ENCODE measurements at places on chromosomes 16 and 17.

GRCh38 chr16:70726892-70727361, 41.1 kb upstream of the MTSS2 start:
- peaks cover 3% of the 10 kb centered on the region for H3K36me3 ChIP-seq
- peak; percentile 68 for DNase-seq

DNA sequence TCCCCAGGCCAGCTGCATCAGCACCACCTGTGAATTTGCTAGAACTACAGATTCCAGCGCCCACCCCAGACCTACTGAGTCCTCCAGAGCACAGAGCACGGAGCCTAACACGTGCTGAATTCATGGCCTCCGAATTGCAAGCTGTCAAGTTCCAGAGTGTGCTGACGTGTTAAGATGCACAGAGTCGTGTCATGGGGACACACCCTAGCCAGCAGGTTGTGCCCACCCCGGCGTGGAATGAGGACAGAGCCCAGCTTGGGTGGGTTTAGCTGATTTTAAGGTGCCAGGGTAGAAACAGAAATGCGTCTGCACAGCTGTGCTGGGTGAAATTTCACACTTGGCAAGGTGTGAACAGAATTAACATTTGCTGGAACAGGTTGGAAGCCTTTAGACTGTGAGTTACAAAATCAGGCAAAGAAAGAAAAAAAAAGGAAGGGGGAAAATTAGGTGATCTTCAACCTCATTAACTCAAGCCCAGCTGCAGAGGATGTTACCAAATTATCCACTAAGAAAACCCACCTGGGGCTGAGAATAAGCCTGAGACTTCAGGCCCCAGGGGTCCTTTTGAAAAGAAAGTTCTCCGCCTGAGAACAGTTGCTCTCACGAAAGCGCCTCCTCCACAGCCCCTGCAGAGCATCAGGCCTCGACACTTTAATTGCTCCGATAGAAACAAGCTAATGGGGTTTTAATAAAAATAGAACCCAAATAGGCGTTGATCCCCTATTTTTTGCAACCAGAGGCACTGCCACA, 27.1 kb downstream of the GINS3 start:
- no peak for DNase-seq
- no peaks in the 10 kb centered on the region for H3K27me3 ChIP-seq
- H3K27ac ChIP-seq, result peak overlapping the region; percentile 83
- no peak overlapping the region for H3K4me3 ChIP-seq
- H3K36me3 ChIP-seq, result no peaks in the 10 kb centered on the region
- peaks cover 28% of the 10 kb centered on the region for H3K4me1 ChIP-seq

DNA sequence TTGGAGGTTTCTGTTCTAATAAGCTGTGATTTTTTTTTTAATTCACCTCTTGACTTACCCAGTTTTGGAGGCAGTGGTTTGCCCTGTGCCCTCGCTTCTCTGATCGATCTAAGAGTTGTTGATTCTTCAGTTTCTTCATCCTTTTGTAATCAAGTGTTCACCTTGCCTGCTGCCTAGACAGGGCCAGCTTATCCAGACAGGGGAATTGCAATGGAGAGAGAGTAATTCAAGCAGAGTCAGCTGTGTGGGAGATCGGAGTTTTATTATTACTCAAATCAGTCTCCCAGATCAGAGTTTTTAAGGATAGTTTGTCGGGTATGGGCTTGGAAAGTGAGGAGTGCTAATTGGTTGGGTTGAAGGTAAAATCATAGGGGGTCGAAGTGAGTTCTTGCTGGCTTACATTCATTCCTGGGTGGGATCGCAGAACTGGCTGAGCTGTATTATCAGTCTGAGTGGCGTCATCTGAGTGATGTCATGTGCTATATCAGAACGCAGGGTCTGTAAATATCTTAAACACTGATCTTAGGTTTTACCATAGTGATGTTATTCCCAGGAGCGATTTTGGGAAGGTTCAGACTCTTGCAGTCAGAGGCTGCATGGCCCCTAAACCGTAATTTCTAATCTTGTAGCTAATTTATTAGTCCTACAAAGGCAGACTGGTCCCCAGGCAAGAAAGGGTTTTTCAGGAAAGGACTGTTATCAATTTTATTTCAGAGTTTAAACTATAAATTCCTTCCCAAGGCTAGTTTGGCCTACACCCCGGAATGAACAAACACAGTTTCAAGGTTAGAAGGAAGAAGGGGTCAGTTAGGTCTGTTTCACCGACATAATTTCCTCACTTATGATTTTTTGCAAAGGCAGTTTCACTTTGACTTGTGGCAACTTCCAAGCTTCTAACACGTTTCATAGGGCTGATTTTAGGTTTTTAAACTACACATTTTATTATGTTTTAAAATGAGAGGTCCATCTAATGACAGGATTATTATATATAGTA, 21.5 kb upstream of the KCNJ16 start:
- H3K4me3 ChIP-seq, result no peak overlapping the region
- DNase-seq, result no peak
- H3K4me1 ChIP-seq, result no peaks in the 10 kb centered on the region
- H3K36me3 ChIP-seq, result no peaks in the 10 kb centered on the region
- H3K27me3 ChIP-seq, result no peaks in the 10 kb centered on the region
- no peak overlapping the region for H3K27ac ChIP-seq

DNA sequence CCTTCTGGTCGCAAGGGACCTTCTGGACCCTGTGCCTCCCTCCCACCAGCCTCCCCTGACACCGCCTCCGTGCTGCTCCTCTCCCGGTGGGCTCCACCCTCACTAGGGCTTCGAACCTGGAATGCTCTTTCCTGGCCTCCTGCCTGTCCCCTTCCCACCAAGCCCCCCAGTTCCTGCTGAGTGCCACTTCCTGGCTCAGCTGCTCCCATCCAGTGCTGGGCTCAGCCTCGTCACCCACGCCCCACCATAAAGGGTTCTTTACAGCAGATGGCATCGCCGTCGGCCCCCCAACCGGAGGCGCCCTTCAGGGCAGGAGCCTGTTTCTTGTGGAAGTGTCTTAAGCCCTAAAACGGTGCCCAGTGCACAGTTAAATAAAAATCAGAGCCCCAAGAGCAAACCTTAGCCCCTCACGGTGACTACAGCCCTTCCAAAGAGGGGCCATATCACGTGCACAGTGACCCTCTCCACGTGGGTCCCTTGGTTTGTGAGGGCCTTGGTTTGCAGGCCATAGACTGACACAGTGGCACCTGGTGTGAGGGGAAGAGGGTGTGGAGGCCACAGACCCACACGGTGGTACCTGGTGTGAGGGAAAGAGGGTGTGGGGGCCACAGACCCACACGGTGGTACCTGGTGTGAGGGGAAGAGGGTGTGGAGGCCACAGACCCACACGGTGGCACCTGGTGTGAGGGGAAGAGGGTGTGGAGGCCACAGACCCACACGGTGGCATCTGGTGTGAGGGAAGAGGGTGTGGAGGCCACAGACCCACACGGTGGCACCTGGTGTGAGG, 111.4 kb downstream of the METRNL start:
- no peak for DNase-seq
- no peak overlapping the region for H3K4me3 ChIP-seq
- H3K27ac ChIP-seq, result no peak overlapping the region
- peaks cover 17% of the 10 kb centered on the region for H3K4me1 ChIP-seq

DNA sequence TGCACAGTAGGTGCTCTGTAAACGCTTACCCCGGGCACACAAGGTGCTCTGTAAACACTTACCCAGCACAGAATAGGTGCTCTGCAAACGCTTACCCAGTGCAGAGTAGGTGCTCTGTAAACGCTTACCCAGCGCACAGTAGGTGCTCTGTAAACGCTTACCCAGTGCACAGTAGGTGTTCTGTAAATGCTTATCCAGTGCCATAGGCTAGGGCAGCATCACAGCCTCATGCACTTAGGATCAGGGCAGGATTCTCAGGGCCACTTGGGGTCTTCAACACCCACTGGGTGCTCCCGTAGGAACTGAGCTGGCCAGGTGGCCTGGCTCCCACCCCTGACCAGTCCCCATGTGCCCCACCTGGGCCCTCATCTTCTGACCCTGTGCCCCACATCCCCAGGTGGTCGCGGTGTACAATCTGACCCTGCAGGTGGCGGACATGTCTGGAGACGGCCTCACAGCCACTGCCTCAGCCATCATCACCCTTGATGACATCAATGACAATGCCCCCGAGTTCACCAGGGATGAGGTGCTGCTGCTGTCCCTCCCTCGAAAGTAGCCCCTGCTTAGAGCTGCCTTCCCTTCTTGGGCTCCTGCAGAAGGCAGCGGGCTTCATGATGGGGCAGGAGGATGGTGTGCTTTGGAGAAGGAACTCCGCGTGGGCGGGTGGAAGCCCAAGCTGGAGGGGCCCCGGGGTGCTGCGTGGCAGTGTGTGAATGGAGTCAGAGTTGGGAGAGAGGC, 13.1 kb downstream of the SLC22A31 start:
- H3K36me3 ChIP-seq, result no peaks in the 10 kb centered on the region
- H3K4me3 ChIP-seq, result no peak overlapping the region
- H3K27ac ChIP-seq, result no peak overlapping the region
- H3K4me1 ChIP-seq, result peaks cover 4% of the 10 kb centered on the region
- H3K27me3 ChIP-seq, result no peaks in the 10 kb centered on the region

DNA sequence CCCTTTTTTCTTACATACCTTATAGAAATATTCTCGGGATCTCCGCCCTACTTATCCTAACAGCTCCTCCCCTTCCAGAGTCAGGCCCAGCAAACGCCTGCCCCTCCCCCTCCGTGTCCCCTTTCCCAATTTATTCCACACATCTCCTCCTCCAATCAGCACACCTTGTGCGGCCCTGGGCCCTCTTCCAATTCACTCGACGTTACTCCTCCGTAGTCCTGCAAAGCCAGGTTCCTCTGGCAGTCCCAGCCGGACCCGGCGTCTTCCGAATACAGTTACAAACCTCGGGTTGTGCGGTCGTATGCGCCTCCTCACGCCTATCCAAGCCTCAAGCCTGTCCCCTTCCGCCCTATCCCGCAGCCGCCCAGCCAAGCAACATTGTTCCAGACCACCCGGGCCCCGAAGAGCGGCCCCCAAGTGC, 677 bp downstream of the CBX1 start:
- peak overlapping the region; percentile 94 for H3K4me3 ChIP-seq
- H3K36me3 ChIP-seq, result no peaks in the 10 kb centered on the region
- no peak for DNase-seq
- H3K27ac ChIP-seq, result peak overlapping the region; percentile 91

- no peak for DNase-seq
- H3K27me3 ChIP-seq, result no peaks in the 10 kb centered on the region
- H3K27ac ChIP-seq, result no peak overlapping the region
- no peaks in the 10 kb centered on the region for H3K36me3 ChIP-seq
- H3K4me3 ChIP-seq, result no peak overlapping the region
Measured at GRCh38 chr16:49183911-49184310, 97.7 kb downstream of the CBLN1 start.
